ENCODE measurements at places on chromosomes 1 and 21.
A peak's percentile ranks its signal among the peaks of the same experiment; 100 is the strongest.

- no peak for DNase-seq
Observed at GRCh38 chr21:41761211-41761933, 5.5 kb downstream of the RIPK4 start.

- DNase-seq, result no peak
Observed at GRCh38 chr1:42152119-42152518, 1.1 kb upstream of the GUCA2B start.

DNA sequence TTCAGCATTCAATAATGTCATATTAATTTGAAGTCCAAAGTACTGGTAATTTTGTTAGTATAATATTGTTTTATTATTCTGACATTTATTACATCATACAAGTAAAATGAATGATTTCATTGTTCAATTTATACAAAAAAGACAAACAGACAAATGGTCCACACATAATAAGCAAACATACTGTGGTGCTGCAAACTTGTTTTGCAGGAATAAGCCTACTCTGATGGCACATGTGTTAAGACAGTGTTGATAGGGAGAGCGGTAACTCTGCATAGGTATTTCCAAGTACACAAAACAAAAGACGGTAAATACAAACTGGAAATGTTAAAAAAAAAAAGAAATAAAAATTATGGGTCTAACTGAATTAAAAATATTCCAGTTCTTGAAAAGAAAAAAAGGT is 59.7 kb upstream of the DPYD start:
- DNase-seq, result no peak

DNA sequence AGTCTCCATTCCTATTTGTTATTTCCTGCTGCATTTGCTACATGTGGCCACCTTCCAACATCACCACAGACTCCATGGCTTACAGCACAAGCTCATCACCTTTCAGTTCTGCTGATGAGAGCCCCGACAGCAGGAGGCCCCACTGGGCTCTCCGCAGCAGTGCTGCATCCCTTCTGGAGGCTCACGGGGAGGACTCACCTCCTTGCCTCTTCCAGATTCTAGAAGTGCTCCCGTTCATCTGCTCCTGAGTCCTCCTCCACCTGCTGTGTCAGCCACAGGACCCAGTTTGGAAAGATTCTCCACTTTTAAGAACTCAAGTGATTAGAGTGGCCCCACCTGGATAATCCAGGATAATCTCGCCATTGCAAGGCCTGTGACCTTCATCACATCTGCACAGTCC is 167.6 kb downstream of the PCBP3 start:
- DNase-seq, result no peak

DNA sequence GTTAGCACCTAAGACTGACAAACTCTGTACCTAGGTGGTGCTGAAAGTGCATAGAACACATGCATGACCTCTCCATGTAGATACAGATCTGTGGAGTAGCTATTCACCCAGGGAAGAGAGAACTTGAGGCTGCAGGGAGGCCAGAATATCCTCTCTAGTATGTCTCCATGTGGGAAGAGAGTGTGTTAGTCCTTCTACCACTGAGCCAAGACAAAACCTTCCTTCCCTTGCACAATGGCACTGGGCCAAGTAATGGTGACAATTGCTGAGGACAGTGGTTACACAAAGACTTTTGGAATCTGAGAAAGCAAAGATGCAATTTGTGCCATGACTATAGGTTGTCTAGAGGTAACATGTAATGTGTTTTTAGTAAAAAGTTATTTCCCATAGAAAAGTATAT is 52.3 kb downstream of the C1orf198 start:
- no peak for DNase-seq

- DNase-seq, result no peak
Observed at GRCh38 chr1:10177876-10178275, 32.5 kb upstream of the KIF1B start.

- no peak for DNase-seq
Observed at GRCh38 chr1:209010475-209011230, 572.9 kb upstream of the CAMK1G start.

DNA sequence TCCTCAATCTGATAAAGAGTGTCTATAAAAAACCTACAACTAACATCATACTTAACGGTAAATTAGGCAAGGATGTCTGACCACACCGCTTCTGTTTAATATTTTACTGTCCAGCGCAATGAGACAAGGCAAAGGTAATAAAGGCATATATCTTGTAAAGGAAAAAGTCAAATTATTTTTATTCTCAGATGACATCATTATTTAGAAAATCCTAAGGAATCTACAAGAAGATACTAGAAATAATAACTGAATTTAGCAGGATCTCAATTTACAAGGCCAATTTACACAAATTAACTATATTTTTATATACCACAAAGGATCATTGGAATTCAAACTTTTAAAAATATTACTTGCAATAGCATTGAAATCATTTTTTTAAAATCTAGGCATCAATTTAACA is 29.4 kb downstream of the GJA4 start:
- DNase-seq, result no peak

- peak; percentile 51 for DNase-seq
Observed at GRCh38 chr1:156106624-156107488, 7.7 kb upstream of the LMNA start.

DNA sequence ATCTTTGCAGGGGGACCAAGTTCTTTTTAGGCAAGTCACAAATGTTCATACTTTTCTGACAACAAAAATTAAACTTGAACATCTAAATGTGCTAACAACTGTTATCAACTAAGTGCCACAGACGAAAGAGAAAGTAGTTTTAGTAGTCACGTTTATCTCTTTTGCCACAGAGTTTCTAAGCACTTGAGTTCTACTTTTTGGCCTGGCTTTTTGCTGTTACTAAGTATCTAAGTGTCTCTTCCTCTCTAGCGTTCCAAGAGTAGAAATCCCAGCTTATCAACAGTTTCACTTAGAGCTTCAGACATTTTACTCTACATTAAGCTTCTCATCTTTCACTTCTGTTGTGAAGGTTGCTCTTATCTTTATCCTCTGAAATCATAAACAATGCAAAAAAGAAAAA is 34.2 kb downstream of the GATAD2B start:
- DNase-seq, result peak; percentile 49

- peak; percentile 67 for DNase-seq
Observed at GRCh38 chr1:178344513-178345091, 152.2 kb downstream of the CLEC20A start.

- peak; percentile 70 for DNase-seq
Observed at GRCh38 chr1:227299241-227299627, 19.1 kb downstream of the CDC42BPA start.

GRCh38 chr1:17425806-17426600 is 13.5 kb downstream of the RCC2 start:
- DNase-seq, result no peak

GRCh38 chr1:199303035-199303434 is 664.2 kb downstream of the PTPRC start:
- DNase-seq, result no peak

DNA sequence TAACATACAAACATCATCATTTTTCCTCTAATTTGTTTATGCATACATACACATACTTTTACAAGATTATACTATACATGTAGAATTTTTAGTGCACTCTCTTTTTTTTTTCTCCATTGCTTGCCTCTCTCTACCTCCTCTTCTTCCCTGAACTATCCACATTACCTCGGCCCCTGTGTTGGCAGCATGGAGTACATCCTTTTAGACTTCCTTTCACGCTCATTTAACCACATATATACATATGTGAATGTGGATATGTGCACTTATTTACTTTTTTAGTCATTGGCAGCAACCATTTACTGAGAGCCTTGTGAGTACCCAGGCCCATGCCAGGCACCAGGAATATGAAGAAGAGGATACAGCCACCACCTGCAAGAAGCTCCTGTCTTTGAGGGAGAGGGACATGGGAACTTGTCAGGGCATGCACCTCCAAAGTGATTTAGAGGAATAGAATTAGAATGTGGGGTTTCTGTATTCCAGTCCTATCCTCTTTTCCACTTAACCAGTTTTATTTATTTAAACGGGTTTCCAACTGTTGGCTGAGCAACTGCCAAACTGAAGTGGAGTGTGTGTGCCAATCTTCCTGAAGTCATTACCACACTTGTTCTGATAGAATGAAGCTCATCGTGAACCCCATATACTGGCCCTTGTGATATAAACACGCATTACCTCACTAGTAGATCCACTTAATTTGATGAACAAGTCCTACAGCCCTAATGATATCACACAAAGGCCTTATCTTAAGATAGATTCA is 212.6 kb downstream of the TNR start:
- DNase-seq, result no peak

DNA sequence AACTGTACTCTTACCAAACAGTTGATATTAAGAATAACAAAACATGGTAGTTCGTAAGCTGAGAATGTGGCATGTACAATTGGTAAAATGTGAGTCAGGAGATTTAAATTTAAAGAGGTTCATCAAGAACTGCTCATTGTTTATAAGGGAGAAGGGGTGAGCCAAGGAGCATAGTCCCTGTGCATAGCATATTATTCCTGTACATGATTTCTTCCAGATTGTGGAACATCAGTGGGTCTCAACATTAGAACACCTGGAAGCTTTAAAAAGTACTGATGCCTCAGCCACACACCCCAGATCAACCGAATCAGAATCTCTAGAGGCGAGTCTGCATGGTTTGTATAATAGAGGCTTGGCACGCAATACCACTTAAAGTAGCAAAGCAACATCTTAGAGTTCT is 56.1 kb downstream of the KCTD3 start:
- DNase-seq, result no peak

DNA sequence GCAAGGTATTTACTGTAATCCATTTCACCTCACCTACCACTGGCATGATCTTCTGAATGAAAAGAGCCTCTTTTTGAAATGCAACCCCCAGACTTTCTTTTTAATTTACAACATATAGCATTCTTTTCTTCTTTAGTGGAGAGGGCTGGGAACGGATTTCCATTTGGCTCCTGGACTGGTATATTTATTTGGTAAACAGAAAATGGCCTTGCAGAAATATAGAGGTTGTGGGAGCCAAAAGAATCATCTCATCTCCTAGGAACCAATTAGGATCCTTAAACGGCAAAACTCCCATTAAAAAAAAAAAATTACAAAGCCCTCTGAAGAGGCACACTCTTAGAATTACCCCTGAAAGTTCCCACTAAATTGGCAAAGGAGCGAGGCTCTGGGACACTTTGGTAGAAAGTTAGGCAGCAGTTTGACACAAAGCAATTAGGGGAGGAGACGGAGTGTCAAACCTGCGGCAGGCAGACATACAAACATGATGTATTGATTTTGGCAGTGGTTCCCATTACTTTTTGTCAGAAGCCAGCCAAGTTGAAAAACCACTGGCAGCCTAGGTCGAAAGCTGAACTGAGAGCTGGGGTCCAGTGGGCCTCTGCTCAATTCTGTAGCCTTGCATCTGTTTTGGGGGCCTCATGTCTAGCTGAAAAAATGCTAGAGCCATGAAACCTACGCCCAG is 135.1 kb upstream of the MAGI3 start:
- DNase-seq, result no peak

GRCh38 chr1:80929868-80930508 is 870.7 kb upstream of the ADGRL2 start:
- no peak for DNase-seq

GRCh38 chr1:219123036-219123435 is 50.6 kb upstream of the LYPLAL1 start:
- DNase-seq, result no peak

DNA sequence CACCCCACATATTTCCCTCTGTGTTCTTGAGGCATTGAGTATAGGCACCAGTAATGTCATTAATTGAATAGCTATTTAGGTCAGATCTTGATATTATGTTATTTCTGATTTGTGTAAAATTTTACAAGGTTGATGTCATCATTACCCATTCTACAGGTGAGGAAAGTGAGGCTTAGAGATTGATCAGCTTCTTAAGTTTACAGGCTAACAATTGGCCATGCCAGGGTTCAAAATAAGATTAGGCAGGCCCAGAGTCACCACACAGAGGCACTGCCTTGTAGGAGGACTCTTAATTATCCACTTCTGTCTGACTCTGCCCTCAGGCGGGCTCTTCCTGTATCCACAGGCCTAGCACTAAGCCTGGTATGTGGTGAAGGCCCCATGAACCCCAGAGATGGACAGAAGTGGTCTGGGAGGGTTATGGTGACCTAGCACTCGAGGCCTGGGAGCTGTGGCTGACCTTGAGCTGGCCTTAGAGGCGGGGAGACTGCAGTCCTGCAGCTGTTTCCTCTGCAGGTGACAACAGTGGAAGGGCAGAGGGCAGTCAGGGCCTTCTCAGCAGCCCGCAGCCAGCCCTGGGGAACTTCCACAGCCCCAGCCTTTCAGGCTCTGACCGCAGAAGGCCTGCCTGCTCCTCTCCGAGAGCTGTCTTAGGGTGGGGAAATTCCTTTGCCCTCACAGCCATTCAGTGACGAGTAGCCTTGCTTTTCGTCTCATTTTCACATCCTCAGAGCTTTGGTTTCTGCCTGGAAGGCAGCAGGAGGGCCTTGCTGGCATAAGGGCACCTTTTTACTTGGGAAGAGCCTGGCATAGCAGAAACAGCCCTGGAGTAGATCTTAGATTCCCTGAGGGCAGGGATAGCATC is 12.2 kb downstream of the ZDHHC18 start:
- DNase-seq, result no peak

DNA sequence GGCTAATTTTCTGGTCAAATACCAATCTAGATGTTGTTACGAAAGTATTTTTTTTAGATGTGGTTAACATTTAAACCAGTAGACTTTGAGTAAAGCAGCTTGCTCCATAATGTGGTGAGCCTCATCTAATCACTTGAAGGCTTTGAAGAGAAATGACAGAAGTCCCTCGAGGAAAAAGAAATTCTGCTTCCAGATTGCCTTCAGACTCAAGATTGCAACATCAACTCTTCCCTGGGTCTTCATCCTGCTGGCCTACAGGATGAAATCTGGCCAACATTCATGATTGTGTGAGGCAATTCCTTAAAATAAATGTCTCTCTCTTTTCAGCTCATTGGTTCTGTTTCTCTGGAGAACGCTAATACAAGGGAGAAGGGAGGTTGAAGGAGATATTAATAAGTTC is 32.5 kb upstream of the SSX2IP start:
- DNase-seq, result peak; percentile 63

DNA sequence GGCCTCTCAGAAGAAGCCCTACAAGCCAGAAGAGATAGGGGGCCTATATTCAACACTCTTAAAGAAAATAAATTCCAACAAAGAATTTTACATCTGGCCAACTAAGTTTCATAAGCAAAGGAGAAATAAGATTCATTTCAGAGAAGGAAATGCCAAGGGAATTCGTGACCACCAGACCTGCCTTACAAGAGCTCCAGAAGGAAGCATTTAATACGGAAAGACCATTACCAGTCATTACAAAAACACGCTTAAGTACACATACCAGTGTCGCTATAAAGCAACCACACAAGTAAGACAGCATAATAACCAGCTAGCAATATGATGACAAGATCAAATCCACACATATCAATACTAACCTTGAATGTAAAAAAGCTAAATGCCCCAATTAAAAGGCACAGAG is 704.9 kb upstream of the CHRM3 start:
- DNase-seq, result no peak

All from fibroblast of villous mesenchyme (primary cell).